ENCODE measurements at places on chromosomes 5 and 9. TPM values are rescaled to one million over a fixed set of nuclear protein-coding genes. Genes with fewer than 3 reads are reported as not detected.
A peak's percentile ranks its signal among the peaks of the same experiment; 100 is the strongest.

The HMCN2 gene
- under 0.01 TPM for total RNA-seq

The PCDHB12 gene
- 1.2 TPM for total RNA-seq

The C9orf153 gene
- not detected for total RNA-seq

The FRMD3 gene
- total RNA-seq: 1.0 TPM

The GOLGA1 gene
- total RNA-seq: 12.9 TPM

DNA sequence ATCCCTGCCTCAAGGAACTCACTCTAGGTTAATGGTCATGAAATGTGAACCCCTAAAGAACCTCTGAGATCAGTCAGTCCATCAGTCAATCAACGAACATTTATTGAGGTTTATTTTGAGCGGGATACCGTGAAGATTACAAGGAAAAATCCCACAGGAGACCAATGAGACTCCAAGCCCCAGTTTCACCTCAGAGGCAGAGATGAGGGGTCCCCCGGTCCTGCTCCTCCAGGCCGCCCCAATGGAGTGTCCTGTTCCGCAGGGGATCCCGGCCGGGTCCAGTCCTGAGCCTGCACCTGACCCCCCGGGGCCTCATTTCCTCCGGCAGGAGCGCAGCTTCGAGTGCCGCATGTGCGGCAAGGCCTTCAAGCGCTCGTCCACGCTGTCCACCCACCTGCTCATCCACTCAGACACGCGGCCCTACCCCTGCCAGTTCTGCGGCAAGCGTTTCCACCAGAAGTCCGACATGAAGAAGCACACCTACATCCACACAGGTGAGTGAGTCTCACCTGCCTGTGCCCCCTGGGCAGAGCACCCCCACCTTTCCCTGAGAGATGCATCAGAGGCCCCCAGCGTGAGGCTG is 11.0 kb downstream of the GFI1B start:
- no peak for DNase-seq

GRCh38 chr9:406886-407654 is 192.4 kb downstream of the DOCK8 start:
- DNase-seq: peak; percentile 26

- DNase-seq: no peak
Observed at GRCh38 chr9:87436716-87437115, 61.0 kb upstream of the DAPK1 start.

The KIAA0825 gene
- total RNA-seq: 3.3 TPM

- DNase-seq: no peak
Observed at GRCh38 chr5:76617229-76617628, 6.0 kb downstream of the F2RL2 start.

DNA sequence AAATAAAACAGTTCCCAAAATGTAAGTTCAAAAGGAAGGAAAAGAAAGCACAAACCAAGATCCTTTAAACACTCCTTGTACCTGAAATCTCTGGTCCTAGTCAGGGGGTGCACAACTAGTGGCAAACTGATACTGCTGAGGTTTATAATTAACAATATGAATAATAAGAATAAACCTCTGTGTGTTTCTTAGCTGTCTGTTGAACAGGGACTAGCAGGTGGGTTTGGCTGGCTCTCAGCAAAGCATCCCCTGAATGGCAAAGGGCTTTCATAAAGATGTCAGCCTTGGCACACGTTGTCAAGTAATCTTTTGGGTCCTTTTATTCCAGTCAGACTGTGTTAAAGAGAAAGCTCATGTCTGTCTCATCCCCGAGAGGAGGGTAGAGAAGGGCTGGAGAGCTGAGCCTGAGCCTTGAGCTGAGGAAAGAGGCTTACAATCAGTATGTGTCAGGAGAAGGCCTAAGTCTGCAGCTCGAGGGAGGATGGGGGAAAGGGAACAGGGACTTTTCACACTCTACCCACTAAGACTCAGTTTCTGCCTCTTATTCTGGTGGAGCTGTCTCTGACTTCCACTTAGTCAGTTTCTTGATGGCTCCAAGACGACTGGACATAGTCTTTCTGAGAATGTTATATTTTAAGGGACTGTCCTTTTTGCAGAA is 123.0 kb downstream of the GALNT10 start:
- no peak for DNase-seq

GRCh38 chr9:134592018-134592818 is 49.4 kb upstream of the COL5A1 start:
- no peak for DNase-seq

- DNase-seq: no peak
Observed at GRCh38 chr9:116153765-116154333, at the start of gene PAPPA. PAPPA (plus strand) TSS chr9:116153791; CDS start chr9:116154173, 382 bp downstream.

GRCh38 chr5:79416499-79416898 is 97.4 kb downstream of the HOMER1 start:
- DNase-seq: no peak

- DNase-seq: peak; percentile 70
Observed at GRCh38 chr5:96117771-96118651, 156.4 kb upstream of the ELL2 start.

The SPINK1 gene
- 0.40 TPM for total RNA-seq

DNA sequence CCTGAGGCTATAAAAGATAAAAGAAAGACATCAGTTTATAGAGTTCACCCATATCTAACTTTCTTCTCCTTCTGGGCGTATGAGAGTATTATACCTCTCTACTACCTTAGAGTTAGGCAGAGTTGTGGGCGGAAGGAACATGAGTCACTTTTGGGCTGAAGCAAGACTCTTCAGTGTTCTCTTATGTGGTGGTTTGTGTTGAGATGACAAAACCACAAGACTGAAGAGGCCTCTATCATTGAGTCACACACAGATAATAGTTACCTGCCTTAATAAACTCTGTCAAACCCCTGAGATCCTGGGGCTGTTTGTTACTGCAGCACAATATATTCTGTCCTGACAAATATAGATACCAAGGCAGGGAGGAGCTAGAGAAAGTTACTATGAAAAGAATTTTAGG is 184.2 kb downstream of the EFNA5 start:
- DNase-seq: peak; percentile 87

The DCAF10 gene
- 70.0 TPM for total RNA-seq

DNA sequence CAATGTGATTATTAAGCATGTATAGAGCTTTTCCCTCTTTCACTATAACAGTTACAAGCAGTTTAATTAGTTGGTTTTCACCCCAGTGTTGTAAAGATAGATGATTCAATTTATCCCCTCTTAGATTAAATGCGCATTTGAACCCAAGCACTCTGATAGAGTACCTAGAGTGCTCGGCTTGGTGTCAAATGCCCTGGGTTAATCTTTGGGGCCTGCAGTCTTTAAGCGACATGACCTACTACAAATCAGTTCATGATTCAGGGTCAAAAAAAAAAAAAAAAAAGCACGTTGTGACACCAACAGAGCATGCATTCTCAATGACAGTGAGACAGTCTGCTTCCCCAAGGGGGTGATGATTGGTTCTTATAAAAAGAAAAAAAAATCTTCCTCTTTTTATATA is 375.3 kb downstream of the BRINP1 start:
- DNase-seq: no peak

DNA sequence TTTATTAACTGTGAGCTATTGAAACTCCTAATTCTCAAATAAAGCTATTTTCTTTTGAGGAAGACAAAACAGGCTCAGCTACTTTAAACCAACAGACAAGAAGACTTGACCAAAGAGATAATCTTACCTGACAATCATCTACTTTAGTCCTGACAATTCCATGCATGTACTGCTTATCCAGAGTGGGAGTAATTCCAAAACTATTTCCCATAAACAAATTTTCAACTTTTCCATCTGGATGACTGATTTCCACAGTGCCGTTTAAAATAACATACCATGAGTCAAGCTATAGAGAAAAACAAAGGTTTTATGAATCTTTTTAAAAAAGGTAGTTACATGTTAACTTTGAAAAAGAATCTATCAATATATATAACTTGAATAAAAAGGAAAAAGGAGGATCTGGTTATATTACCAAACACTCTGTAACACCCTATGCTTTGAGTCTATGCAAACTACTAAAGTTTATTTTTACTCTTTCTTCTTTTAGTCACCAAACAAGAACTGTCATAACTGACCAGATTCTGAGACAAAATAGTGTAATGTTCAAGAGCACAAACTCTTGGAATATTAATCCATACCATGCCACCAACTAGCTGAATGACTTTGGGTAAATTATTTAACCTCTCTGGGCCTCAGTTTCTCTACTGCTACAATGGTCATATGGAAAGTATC is 129.7 kb downstream of the RAPGEF6 start:
- peak; percentile 28 for DNase-seq

- no peak for DNase-seq
Observed at GRCh38 chr5:2849429-2849828, 98.0 kb upstream of the IRX2 start.

- peak; percentile 7 for DNase-seq
Observed at GRCh38 chr5:82470185-82470994, 192.2 kb upstream of the RPS23 start.

GRCh38 chr5:161295721-161296250 is 250.7 kb downstream of the GABRB2 start:
- DNase-seq: peak; percentile 57

DNA sequence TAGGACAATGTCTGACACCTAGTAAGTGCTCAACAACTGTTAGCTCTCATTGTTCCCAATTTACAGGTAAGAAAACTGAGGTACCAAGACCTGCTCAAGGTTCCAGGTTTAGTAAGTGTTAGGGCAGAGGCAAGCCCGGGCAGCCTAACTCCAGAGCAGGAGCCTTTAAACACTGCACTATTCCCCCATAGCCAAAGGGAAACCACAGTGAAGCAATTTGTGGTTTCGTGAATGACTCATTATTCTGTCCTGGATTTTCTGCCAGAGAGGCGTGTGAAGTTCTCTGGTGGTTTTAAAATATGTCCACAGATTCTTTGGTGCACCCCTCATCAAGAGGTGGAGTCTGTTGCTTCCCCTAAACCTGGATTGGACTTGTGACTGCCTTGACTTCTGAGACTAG is 1.0 kb upstream of the MCC start:
- DNase-seq: peak; percentile 99

DNA sequence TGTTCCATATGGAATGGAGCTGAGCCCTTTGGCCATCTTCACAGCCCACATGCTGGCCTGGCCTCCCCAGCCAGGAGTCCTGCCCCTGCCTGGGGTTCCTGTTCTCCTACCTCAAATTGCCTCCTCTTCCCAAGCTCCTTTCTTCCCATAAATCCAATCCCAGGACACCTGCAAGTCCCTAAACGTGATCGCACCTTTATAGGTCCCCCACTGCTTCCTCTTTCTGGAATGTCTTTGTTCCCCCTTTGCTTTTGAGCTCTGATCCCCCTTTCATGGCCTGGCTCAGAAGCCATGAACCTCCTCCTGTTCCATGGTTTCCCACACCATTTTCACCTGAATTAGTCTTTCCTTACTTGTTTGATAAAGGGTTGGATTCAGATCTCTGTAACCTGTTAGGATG is 68.5 kb downstream of the TRPC7 start:
- no peak for DNase-seq

The TLX3 gene
- 0.35 TPM for total RNA-seq

DNA sequence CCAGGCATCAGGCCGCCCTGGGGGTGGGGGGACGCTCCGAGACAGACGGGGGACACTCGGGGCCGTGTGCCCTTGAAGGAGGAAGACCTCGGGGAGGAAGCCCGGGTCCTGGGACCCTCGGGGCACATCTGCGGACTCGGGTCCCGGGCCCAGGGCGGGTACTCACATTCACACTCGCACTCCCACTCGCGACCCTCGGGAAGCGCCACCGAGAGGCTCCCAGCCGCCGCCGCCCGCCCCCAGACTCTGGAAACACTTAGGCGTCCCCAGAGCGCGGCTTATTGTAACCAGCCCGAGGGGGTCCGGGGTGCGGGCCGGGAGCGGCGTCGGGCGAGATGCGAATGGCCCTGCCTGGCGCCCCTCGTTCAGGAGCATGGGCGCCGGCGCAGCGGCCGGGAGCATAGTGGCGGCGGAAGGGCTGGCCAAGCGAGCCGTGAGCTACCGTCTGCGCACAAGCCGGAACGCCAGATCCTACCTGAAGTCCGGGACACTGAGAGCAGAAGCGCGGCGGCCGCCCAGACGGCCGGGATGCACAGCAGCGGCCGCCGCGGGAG is 559 bp downstream of the ROR2 start:
- no peak for DNase-seq

The HEMGN gene
- not detected for total RNA-seq

The FUBP3 gene
- 37.2 TPM for total RNA-seq

The INSL6 gene
- total RNA-seq: not detected

GRCh38 chr5:39206630-39207321 is 12.6 kb downstream of the FYB1 start:
- no peak for DNase-seq

- DNase-seq: no peak
Observed at GRCh38 chr5:81228084-81228483, 5.0 kb upstream of the CKMT2 start.

The IGFBPL1 gene
- 0.65 TPM for total RNA-seq

The ADRB2 gene
- total RNA-seq: 7.6 TPM

DNA sequence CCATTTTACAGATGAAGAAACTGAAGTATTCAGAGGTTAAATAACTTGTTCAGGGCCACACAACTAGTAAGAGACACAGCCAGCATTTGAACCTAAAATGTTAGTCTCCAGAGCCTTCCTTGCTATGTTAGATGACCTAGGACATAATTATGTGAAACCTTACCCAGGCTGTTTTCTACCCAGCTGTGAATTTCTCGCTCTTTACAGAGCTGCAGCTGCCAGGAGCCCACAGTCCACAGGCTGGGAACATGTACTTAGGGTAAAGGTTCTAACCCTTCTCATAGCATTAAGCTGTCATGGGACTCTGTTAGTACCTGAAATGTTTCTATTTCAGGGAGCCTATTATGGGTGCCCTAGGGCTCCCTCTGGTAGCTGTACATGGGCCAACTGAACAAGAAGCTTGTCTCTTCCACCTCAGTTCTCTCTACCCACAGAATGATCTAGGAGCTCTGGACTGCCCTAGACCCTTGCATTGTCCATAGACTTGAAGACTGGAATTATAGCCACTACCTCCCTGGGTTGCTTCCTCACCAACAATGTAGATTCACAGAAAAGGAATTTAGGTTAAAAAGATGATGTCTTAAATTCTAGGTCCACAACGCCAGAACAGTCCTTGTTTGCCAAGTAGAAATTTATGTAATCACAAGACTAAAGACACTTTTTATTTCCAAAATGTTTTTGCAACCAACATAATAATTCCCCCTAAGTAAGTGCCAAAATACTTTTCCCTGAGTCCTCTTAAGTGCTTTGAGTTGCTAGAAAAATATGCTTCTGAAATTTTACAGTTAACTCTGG is 262.9 kb downstream of the PIK3R1 start:
- no peak for DNase-seq

The SMC5 gene
- 18.6 TPM for total RNA-seq

GRCh38 chr5:153629027-153629895 is 138.8 kb downstream of the GRIA1 start:
- peak; percentile 98 for DNase-seq

DNA sequence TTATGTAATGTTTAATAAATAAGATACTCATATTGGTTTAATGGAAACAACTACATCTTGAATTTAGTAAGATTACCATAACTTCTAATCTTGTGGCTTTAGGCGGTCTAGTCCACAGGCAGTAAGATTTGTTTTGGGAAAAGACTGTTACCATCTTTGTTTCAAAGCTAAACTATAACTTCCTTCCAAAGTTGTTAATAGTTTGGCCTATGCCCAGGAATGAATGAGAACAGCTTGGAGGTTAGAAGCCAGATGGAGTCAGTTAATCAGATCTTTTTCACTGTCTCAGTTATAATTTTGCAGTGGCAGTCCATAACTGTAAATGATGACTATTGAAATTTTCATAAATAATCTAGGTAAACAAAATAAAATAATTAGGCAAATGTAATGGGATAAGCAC is 241.8 kb upstream of the KLF9 start:
- DNase-seq: no peak

GRCh38 chr5:166602271-166602670 is 1689.2 kb upstream of the WWC1 start:
- DNase-seq: no peak

Measured in renal cortical epithelial cell (primary cell).